Fibroblast of the aortic adventitia (primary cell): ENCODE measurements at places on chromosomes 4 and X. TPM values are rescaled to one million over a fixed set of nuclear protein-coding genes. Genes with fewer than 3 reads are reported as not detected.

GRCh38 chrX:18410038-18410437, 15.4 kb upstream of the CDKL5 start:
- DNase-seq, result peak; percentile 59

GRCh38 chr4:23298371-23298770, 591.5 kb downstream of the PPARGC1A start:
- DNase-seq, result no peak

- peak; percentile 11 for DNase-seq
Observed at GRCh38 chrX:27966492-27966891, 14.8 kb downstream of the DCAF8L1 start.

- DNase-seq, result no peak
Observed at GRCh38 chr4:17562157-17562556, 14.8 kb upstream of the LAP3 start.

DNA sequence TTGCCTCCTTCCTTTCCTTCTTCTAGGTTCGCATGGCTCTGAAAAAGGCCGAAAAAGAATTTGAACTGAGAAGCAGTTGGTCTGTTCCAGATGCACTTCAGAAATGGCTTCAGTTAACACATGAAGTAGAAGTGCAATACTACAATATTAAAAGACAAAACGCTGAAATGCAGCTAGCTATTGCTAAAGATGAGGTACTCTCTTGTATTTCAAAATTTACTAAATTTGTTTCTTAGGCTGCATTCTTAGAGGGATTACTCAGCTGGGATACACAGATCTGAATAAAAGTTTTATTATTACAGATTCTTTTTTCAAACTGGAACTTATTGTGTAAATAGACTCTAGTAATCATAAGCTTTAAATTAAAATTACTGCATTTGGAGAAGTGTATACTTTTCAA, 146.9 kb downstream of the STIM2 start:
- peak; percentile 59 for DNase-seq

DNA sequence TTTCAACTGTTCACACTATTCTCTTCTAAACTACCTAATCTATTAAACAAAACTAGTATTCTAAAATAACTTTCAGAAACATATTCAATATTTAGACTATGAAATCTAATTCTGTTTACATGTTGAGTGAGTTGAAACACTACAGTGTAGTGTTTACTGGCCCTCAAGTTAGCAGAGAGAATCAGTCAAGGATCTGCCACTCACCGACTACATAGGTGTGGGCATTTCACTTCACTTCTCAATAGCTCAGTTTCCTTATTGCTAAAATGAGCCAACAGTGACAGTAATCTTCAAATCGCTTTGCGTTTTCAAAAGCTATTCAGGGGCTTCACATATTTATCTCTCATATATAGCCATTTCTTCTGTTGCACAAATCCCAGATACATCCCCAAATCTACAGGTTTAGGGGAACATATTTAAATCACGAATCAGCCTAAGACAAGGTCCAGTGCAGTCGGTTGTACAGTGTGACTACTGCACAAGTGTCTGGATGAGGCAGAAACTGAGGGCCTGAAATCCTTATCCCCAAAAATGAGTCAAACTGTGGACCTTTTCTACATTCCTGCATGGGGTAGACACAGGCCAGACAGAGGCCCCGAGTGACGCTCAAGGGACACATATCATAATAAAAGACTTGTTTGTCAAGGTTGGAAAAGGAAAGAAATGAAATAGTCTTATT, 129.8 kb downstream of the PPP3CA start:
- peak; percentile 41 for DNase-seq

DNA sequence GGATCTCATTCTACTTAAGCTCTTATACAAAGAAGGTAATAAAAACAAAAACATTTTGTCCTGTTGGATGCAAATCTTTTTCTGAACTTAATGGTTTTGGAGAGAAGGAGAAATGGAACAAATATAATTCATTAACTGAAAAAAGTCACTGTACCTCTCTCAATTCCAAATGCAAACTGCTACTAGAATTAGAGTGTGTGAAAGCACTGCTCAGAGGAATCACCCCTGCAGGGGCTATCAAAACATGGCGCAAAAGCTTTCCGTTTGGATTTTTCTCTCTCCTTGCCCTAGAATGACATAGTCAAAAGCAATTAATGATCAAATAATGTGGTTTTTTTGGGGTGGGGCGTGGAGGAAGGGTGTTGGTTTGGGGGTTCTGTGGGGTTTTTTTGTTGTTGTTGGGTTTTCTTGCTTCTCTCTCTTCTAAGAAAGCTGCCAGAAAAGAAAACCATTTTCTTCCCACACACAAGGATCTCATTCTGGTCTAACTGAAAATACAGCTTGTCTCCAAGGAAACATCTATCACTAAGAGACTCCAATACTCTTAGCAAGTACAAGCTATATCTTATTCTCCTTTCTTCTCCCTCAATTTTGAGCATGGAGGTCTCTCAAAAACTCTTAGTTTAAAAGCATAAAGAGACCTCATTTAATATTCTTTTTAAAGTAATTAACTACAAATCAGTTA, 41.6 kb downstream of the USP46 start:
- no peak for DNase-seq

- DNase-seq, result no peak
Observed at GRCh38 chr4:67638136-67638535, 62.8 kb downstream of the UBA6 start.

GRCh38 chr4:114225436-114225835, 246.0 kb upstream of the ARSJ start:
- DNase-seq, result no peak

GRCh38 chrX:68728186-68728585, 80.7 kb downstream of the STARD8 start:
- no peak for DNase-seq

GRCh38 chr4:88697588-88698329, at the start of gene NAP1L5:
Gene NAP1L5, minus strand, starts transcription at chr4:88697829. Its CDS starts 75 bp downstream, at chr4:88697754.
- DNase-seq, result peak; percentile 74

SPANXN4 gene
- total RNA-seq, result not detected in 2 replicates

HSD17B13 gene
- 0.18 TPM in 1 of 2 replicates, not detected in the other for total RNA-seq

KIAA0232 gene
- 18.1 and 28.7 TPM in 2 replicates for total RNA-seq

MAGEB10 gene
- not detected in 2 replicates for total RNA-seq

SHROOM4 gene
- total RNA-seq, result 0.72 and 1.4 TPM in 2 replicates

RAB41 gene
- total RNA-seq, result not detected in 2 replicates

USP26 gene
- total RNA-seq, result not detected in 2 replicates

KCNIP4 gene
- total RNA-seq, result 0.82 and 1.7 TPM in 2 replicates
